Fibroblast of skin of scalp (primary cell): ENCODE measurements at places on chromosomes 2 and 18.

DNA sequence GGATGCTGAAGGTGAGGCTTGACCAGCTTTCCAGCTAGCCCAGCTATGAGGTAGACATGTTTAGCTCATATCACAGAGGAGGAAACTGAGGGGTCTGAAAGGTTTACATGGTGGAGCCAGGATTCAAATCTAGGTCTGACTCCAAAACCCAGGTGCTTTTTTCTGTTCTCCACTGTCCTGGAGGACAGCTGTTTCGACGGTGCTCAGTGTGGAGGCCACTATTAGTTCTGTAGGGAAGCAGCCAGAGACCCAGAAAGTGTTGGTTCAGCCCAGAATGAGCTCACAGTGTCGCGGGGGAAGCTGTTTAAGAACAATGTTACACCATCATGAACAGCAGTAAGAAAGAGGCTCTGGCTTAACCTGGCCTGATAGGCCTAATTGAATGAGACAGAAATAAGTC, 11.1 kb downstream of the PROC start:
- DNase-seq, result no peak

DNA sequence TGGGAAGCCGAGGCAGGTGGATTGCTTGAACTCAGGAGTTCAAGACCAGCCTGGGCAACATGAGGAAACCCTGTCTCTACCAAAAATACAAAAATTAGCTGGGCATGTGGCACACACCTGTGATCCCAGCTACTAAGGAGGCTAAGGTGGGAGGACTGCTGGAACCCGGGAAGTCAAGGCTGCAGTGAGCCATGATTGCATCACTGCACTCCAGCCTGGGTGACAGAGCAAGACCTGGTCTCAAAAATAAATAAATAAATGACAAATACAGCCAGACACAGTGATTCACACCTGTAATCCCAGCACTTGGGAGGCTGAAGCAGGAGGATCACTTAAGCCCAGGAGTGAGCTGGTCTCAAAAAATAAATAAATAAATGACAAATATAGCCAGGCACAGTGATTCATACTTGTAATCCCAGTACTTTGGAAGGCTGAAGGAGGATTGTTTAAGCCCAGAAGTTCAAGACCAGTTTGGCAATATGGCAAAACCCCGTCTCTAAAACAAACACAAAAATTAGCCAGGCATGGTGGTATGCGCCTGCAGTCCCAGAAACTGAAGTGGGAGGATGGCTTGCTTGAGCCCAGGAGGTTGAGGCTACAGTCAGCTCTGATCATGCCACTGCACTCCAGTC, 6.2 kb downstream of the KANSL3 start:
- DNase-seq, result peak; percentile 40

- no peak for DNase-seq
Measured at GRCh38 chr18:9196568-9196967, 60.0 kb downstream of the ANKRD12 start.

- DNase-seq, result no peak
Measured at GRCh38 chr18:78363556-78364387, 615.8 kb upstream of the SALL3 start.

GRCh38 chr18:12492907-12493306, 85.2 kb downstream of the PRELID3A start:
- no peak for DNase-seq

DNA sequence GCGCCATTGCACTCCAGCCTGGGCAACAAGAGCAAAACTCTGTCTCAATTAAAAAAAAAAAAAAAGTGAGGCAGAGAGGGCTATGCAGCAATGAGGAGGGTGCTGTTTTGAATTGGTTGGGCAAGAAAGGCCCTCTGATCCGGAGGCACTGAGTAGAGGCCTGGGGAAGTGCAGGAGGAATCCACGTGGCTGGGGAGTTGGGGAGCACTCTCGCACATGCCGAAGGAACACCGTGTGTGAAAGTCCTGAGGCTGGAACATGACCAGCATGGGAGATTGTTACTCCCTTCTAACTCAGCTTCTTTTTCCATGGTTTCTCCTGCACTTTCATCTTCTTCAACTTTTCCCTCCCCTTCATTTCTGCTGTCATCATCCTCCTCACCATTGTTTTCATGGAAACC, 347.9 kb upstream of the HS6ST1 start:
- no peak for DNase-seq

DNA sequence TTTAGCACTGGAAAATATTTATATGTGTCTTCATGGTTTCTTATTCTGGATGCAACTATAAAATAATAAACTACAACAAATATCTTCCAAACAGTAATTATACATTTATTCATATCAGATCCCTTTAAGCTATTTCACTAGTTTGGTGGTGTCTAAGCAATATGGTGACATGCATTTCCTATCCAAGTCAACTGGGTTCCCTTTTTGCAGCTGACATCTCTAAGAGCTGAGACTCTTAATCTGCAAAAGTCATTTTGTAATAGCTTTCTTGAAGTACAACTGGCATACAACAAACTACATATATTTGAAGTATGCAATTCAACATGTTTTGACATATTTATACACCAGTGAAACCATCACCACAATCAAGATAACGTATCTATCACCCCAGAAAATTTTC, 59.9 kb upstream of the SLC1A4 start:
- no peak for DNase-seq

GRCh38 chr18:69401226-69401971, 711 bp downstream of the DOK6 start:
- peak; percentile 18 for DNase-seq

- DNase-seq, result no peak
Measured at GRCh38 chr2:122231296-122231695, 475.8 kb downstream of the TSN start.

DNA sequence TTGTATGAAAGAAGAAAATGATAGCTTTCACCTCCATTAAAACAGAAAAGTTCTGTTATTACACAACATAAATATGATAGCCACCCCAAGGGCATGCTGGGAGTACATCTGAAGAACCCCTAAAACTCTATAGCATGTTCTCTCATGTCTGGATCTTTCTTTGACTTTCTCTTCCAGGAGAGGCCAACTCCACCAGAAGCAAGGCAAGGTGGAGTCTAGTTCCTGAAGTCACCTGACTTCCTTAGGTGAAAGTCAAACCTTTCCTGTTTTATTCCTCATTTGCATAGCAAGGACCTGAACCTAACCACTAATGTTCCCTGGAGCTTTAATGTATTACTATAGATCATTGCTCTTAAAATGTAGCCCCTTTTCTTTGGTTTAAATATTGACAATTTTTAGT, 5.7 kb downstream of the STAT1 start:
- DNase-seq, result no peak

DNA sequence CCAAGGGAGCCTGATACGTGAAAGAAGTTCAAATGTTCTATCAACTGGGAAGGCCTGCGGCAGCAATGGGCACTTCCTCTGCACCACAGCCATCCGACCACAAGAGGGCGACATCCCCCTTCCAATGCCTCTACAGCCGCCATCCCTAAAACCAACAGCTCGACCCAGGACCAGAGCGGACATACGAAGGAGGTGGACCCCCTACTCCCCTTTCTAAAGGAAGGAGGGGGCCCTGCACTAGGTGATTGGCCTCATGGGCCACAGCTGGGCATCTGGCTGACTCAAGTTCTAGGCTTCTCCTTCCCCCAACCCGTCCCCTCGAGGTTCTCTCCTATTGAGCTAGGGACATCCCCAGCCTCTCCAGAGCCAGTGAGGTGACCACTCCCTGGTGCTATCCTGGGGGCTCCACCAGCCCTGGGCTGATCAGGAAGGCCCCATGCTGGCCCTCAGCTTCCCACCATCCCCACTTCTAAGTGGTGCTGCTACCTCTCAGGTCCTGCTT, 217.2 kb downstream of the TNS1 start:
- peak; percentile 68 for DNase-seq

GRCh38 chr2:196170606-196171247, 651 bp downstream of the STK17B start:
- DNase-seq, result peak; percentile 54

GRCh38 chr18:48706731-48707130, 167.9 kb downstream of the CTIF start:
- DNase-seq, result no peak

GRCh38 chr2:239369631-239370161, 31.1 kb downstream of the HDAC4 start:
- DNase-seq, result peak; percentile 59

GRCh38 chr2:219569041-219569440, 2.3 kb downstream of the OBSL1 start:
- DNase-seq, result no peak

- no peak for DNase-seq
Measured at GRCh38 chr2:96870626-96871255, 861 bp upstream of the SEMA4C start.

DNA sequence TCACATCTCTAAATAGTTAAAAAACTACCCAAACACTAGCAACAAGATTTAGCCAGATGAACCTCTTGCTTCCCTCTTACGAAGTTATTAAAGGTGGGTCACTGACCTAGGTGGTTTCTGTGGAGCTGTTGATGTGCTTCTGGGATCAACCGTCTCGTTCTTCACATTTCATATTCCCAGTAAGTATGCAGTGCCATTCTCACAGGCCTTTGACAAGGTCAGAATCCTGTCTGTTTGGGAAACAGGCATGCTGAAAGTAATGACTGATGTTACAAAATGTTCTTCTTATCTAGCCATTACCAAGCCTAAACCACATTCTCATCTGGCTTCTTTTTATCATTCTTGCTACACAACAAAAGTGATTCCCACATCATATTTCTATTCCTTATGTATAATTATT, 70.3 kb downstream of the WDR7 start:
- DNase-seq, result no peak

DNA sequence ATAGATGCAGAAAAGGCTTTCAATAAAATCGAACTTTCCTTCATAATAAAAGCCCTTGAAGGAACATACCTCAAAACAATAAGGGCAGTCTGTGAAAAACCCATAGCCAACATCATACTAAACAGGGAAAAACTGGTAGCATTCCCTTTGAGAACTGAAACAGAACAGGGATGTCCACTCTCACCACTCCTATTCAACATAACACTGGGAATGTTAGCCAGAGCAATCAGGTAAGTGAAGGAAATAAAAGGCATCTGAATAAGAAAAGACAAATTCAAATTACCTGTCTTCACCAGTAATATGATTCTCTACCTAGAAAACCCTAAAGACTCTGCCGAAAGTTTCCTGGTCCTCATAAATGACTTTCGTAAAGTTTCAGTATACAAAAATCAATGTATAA, 861.0 kb upstream of the VRK2 start:
- DNase-seq, result no peak

DNA sequence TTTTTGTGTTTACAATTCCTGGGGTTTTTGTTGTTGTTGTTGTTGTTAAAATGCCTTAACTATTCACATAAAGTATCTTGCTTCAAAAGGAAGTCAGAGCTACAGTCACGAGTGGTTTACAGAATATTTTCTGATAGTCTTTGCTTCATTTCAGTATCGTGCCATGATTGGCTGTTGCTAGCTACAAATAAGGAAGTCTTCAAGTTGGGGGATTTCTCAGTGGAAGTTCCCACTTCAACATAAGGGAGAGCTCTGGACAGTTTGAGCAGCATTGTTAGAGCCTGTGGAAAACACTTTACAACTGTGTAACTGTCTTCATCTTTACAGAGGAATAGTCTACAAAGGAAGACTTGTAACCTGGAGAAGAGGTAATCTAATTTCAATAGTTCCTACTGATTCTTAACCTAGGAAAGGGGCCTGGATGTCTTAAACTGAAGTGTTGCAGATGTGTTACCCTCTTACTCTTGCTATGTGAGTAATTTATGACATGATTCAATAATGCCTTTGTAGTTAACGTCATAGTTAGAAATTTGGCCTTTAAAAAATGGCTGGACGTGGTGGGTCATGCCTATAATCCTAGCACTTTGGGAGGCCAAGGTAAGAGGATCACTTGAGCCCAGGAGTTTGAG, 23.4 kb upstream of the TANK start:
- DNase-seq, result peak; percentile 32

- DNase-seq, result no peak
Measured at GRCh38 chr2:238643400-238643907, 204.4 kb upstream of the TWIST2 start.

DNA sequence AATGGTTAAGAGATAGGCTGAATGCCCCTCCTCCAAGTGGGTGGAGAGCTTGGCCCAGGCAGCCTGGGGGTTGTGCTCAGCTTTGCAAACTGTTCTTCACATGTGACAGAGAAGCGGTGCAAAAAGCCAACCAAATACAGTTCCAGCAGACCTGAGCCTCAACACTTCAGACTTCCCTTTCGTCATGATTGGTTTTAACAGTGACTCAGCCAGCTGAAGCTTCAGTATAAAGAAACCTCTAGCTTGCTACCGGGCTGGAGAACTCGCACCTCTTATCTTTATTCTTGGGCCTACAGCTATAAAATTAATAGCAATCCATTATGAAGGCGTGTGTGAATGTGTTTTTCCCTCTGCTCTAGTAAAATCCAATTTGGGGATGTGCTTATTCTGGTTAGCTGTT, 20.0 kb downstream of the SETBP1 start:
- no peak for DNase-seq

GRCh38 chr2:64686283-64686956, 32.7 kb upstream of the SERTAD2 start:
- no peak for DNase-seq

DNA sequence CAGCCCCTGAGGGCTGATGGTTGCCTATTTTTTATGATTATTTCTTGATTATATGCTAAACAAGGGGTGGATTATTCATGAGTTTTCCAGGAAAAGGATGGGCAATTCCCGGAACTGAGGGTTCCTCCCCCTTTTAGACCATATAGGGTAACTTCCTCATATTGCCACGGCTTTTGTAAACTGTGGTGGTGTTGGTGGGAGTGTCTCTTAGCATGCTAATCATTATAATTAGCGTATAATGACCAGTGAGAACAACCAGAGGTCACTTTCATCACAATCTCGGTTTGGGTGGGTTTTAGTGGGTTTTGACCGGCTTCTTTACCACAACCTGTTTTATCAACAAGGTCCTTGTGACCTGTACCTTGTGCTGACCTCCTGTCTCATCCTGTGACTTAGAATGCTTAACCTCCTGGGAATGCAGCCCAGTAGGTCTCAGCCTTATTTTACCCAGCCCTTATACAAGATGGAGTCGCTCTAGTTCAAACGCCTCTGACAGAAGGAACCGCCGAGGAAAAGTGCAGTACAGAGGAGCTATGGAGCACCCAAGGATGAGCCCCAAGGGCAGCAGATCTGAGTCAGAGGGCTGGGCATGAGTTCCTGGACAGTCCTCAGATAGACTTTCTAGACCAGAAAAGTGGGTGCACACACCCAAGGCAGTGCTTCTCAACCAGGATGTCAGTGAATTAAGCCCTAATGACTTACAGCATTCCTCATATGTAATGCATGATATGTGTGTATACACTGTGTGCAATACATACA, 37.1 kb upstream of the ASAP2 start:
- DNase-seq, result no peak

GRCh38 chr2:207363761-207364290, 165.9 kb upstream of the CREB1 start:
- DNase-seq, result no peak

DNA sequence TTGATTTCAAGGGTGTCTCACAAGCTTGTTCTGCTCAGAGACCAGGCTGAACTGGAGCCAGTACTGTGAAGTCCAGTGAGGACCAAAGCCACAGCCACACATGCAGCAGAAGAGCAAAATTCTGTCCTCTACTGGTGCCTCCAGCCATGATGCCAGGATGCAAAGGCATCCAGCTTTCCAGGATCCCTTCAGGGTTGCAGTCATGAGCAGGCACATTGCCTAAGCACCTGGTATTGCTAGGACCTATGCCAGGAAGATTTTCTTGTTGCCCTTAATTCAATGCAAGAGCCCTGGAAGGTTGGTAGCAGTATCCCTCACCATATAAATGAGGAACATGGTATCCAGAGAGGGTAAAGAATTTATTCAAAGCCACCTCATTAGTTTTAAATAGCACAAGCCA, 78.9 kb upstream of the CYRIA start:
- DNase-seq, result no peak
